ENCODE measurements at places on chromosomes 4 and X.

GRCh38 chr4:176149680-176150355 lies 45.6 kb downstream of the SPATA4 start:
- no peak for DNase-seq

DNA sequence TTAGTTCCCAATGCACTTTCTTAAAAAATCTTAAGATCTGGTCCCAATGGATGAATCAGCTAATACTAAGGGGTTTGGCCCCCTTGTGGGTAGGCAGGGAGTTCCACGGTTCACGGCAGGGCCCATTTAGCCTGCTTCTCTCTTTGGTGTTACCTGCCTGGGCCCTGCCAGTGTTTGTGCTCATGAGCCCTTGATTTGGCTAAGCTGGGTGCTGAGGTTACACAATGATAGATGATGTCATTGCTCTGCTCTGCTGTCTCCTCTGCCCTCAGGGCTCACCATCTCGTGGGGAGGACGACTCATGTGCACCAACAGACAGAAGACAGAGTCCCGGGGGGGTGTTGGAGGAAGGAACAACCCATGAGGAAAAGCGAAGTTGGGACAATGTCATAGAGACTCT lies 24.4 kb downstream of the RTL5 start:
- DNase-seq = peak; percentile 86

GRCh38 chr4:119675391-119675790 lies 46.8 kb upstream of the PDE5A start:
- no peak for DNase-seq

DNA sequence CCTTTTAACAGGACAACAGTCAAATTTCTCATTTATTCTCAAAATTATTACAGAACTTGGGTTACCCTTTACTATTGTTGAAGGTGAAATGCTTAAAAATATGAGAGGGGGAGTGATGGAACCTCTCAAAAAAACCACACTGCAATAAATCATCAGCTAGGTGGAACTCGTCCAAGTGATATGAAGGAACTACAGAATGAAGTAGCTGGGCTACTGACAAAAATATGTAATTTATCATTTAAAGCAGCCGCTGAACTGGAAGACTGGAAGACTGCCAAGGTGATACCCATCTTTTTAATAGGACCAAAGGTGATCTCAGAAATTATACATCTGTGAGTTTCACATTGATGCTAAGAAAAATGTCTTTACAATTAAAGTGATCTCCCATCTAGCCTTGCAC lies 597.7 kb upstream of the TENM3 start:
- DNase-seq = no peak

DNA sequence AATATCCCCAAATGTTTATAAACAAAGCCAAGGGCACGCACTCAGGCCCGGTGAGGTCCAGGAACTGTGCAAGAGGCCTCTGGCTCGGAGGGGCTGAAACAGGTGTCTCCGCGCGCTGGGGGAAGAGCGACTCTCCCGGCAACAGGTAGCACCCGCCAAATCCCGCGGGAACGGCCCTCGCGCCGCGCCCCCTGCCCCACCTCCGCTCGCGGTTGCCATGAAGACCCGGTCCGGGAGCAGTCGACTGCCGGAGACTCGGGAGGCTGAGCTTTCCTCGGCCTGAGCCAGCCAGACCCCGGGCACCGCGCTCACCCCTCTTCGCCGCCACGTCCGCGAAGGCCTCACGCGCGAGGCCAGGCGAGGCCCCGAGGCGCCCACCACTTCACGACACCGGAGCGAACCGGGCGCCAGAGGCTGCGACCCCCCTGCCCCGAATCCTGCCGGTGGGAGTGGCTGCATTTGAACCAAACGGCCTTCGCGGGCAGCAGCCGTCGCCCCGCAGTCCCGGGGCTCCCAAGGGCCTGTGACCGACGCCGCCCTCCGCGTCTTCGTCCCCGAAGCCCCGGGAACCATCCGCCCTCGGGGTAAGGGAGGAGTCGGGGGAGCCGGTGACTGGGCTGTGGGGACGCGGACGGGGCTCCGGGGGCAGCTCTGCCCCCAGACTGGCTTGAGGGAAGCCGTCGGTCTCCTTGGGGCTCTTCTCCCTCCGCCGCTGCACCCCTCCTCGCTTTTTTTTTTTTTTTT lies at the start of gene NSUN7:
Gene NSUN7 (plus strand): TSS at position 239 of the 744 bp plus-strand sequence. CDS start 739 bp downstream, outside the sequence.
- DNase-seq = no peak

GRCh38 chrX:100204534-100204933 lies 205.5 kb downstream of the PCDH19 start:
- DNase-seq = no peak

DNA sequence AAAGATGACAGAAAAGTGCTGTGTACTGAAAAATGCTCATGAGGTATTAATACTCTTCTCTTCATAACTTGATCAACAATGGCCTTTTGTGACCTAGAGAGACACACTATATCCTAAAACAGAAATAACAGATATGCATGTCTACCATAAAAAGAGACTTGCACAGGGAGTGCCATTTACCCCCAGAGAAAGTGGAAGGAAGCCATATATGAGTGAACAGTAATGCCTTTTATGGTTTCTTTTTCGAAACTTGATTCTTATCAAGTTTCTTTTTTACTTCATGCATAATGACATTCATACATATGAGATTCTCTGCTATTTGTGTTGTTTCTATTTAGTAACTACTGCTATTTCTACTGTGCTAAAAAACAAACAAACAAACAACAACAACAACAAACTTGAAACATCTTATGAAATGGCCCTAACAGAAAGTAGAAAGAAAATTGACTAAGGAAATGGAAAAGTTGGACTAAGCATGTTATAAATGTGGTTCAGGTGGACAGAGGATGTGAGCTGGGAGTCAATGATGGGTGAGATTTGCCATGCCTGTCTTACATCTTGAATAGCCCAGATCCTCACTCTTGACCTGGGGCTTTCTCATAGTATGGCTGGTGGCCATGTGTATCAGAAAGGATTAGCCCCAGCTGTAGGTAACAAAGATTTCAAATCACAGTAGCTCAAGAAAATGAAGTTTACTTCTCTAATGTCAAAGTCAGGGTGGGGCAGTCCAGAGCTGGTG lies 43.8 kb downstream of the GEMIN8 start:
- DNase-seq = no peak

DNA sequence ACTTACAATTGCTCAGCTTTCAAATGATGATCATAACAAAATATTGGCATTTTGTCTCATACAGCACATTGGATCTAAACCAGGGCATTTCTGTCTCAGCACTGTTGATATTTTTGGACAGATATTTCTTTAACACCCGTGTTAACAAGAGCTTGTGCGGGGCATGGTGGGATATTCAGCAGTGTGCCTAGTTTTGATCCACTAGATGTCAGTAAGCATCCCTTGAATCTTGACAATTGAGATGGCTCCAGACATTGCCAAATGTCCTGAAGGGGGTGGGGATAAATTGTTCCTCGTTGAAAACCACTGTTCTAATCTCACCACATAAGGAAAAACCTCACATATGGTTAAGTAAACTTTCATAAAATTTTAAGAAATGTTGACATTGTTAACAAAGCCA lies 806.3 kb downstream of the STIM2 start:
- peak; percentile 6 for DNase-seq

GRCh38 chr4:107216379-107216778 lies 180.3 kb upstream of the DKK2 start:
- no peak for DNase-seq

DNA sequence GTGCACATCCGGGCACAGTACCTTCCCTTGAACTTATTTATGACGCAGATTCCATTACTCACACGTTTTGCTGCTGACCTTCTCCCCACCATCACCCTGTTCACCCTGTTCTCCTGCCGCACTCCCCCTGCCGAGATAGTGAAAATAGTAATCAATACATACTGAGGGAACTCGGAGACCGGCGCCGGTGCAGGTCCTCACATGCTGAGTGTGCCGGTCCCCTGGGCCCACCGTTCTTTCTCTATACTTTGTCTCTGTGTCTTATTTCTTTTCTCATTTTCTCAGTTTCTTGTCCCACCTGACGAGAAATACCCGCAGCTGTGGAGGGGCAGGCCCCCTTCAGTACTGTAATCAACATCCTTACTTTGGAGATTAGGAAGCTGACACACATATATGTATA lies 1337.1 kb upstream of the PABPC4L start:
- no peak for DNase-seq

DNA sequence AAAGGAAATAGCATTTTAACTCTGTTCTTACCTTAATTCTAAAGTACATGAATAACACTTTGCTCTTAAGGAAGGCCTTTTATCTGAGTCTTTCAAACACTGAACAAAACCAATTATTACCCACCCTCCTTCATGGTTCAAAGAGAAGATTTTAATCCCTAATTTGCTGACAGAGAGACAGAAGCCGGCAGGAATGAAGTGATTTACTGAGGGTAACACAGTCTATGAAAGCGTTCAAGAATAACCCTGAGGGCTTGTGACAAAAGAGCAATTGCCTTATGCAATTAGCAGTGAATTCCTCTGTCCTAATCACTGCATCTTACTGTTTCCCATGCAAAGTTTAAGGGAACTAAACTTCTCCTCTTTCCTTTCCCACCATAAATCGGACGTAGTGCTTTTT lies 144.1 kb downstream of the PACRGL start:
- peak; percentile 11 for DNase-seq

- no peak for DNase-seq
These were observed 40.9 kb downstream of the GUCY1B1 start for GRCh38 chr4:155799794-155800123.

GRCh38 chrX:111265486-111265885 lies 4.8 kb downstream of the CAPN6 start:
- DNase-seq = no peak

- peak; percentile 64 for DNase-seq
These were observed 74.3 kb downstream of the WFS1 start for GRCh38 chr4:6343939-6344408.

- DNase-seq = peak; percentile 72
These were observed 81.5 kb upstream of the MAPK10 start for GRCh38 chr4:86441175-86441936.

DNA sequence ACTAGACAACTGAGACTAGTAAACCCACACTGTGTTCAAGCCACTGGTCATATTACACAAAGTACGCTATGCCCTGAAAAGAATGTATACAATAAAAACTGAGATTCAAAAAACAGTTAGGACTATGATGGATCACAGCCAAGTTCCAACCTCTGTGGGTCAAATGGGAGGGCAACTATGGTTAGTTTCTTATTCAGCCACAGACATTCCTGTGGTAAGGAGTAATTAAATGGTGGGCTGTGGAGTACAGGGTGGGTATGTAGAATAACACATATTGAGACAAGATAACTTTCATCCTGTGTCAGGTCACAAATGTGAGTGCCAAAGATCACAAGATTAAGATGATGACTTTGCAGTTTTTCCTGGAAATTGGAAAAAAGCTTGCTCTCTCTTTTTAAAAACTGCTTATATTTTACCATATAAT lies 167.2 kb downstream of the NPNT start:
- DNase-seq = peak; percentile 75

GRCh38 chr4:74499986-74500781 lies 55.2 kb downstream of the AREG start:
- peak; percentile 64 for DNase-seq

- no peak for DNase-seq
These were observed 93.5 kb upstream of the UCP1 start for GRCh38 chr4:140662082-140662869.

- no peak for DNase-seq
These were observed 89.2 kb downstream of the PJA1 start for GRCh38 chrX:69076088-69076487.

- no peak for DNase-seq
These were observed 92.7 kb downstream of the SYNPO2 start for GRCh38 chr4:118981171-118981838.

DNA sequence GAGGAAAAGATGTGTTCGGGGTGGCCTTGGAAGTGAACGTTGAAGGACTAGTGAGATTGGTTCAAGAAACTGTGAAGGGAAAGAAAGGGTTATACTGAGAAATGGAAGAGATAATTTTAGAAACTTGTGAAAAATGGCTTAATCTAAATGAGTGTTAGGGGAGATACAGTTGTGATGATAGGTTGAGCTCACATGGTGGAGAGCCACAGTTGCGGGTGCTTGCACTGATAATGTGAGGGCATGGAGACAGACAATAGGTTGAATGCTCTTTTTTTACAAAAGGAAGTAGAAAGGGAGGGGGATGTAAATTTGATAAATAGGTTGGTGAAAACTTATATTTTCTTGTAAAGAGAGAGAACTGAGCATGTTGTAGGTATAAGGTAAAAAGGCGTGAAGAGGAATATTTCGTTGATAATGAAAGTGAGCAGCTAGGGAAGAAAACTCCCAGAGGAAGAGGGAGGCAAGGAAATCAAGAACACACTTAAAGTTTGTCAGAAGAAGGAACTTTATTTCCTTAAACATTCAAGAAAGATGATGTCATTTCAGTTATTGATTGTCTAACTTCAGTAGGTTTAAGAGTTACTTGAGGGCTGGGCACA lies 8.2 kb downstream of the AREG start:
- DNase-seq = no peak

- no peak for DNase-seq
These were observed 99.0 kb upstream of the DDX3X start for GRCh38 chrX:41234962-41235361.

DNA sequence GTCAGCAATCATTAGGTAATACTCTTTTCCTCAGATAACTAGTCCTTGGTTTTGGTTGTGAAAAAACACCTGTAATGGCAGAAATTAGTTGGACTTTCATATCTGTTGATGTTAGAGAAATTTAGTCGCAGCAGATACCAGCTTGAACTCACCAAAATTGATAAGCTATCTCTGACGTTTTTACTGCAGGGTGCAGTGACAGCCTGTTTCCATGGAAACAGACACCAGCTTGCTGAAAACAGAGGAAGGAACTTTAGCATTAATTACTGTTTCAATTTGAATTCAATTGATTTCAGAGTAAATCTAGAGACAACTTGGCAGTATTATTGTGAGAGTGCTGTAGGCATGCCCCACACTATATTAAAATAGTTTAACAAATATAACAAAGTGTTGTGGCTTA lies 246.5 kb downstream of the PPP1R2C start:
- DNase-seq = no peak

GRCh38 chrX:135572436-135572835 lies 52.0 kb downstream of the INTS6L start:
- DNase-seq = no peak

GRCh38 chr4:170827562-170828274 lies 738.0 kb upstream of the AADAT start:
- no peak for DNase-seq

- DNase-seq = no peak
These were observed 276.5 kb upstream of the FMR1 start for GRCh38 chrX:147635186-147635585.

All from RPMI7951 (cell line).